Stomach (tissue), 19 donors: ENCODE measurements at places on chromosomes 3 and 15.

GRCh38 chr15:23758891-23759290 lies 71.8 kb upstream of the NDN start:
- DNase-seq, result peak; percentile 25

DNA sequence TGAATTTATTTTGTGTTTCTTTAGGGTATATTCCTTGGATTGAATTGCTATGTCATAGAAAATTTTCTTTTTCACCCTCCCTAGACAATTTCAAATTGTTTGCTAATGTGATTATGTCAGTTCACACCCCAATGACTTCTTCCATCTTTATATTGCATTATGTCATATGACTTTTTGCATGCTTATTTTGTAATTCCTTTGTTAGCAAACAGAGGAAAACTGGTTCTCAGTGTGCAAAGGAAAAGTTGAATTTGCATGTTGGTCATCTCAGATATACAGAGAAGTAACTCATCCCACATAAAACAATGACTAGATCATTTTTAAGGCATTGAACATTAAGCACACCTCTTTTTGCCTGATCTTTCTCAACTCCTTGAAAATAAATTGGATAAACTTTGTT lies 3.3 kb upstream of the RNF13 start:
- DNase-seq, result no peak

DNA sequence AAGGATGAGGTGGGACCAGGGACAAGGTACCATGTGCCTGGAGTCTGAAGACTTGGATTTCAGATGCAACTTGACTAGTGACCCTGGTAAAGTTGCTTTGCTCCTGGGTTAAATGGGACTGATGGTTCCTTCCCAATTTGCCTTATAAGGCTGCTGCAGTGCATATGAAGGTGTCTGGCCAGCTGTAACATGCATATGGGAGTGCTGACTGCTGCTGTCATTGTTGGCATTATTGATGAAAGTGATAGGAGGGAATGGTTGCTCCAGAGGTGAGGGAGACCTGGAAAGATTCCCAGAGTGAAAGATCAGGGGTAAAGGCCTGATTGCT lies 20.5 kb downstream of the CYP8B1 start:
- no peak for DNase-seq

GRCh38 chr3:19901918-19902317 lies 32.1 kb downstream of the EFHB start:
- peak; percentile 31 for DNase-seq

DNA sequence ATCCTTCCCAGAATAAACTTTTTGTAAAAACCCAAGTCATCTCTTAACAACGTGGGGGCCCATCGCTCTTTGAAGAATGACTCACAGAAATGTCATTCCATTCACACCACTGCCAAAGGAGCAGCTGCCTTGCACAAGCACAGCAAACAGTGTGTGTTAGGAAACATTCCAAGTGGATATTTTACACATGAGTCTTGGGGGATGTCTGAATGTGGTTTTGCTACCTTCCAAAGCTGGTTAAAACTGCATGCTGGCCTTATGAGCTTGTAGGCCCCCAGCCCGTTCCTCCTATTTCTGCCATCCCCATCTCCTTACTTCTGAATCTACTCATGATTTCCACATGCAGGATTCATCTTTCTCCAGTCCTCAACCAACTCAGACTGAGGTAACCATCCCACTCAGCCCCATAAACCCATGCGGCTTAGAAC lies 130.8 kb downstream of the CPNE4 start:
- no peak for DNase-seq

DNA sequence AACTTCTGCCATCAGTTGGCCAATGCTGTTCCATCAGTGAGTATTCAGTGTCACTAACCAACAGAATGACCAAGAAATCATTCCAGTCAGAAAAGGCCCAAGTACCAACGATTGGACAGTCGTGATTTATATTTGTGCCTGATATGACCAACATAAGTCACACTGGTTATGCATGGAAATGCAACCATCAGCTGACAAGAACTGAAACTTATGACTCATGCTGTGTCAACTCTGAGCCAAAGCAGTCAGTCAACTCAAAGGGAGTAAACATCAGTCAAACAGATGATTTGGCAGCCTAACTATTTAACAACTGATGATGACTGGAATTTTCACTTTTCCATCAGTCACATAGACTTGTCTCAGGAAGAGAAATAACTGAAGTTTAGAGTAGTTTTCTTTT lies 142.4 kb downstream of the ANXA2 start:
- DNase-seq, result no peak

- no peak for DNase-seq
Measured at GRCh38 chr3:130843441-130843840, 50.4 kb upstream of the ATP2C1 start.

DNA sequence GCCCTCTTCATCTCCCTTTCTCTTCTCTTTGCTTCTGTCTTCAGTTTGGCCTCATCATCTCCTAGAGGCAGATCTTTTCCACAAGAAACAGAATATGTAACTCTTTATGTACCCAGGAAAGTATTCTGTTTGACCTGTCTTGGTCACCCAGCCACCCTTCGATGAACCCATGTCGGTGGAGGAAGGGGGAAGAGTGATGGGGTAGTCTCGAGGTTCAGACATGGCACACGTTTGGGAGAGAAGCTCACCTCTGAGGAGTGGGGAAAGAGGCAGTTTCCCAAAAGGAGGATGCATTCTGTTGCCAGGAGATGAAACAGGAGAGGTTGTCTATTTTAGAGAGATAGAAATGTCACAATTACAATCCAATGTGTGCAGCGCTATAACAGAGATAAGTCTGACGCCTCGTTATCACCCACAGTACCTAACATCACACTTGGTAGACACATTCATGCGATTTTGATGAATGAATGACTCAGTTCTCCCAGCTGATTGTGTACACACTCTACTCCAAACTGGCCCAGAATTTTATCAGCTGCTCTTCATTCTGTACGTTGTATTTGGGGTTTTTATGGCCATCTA lies 722 bp upstream of the CCDC50 start:
- DNase-seq, result peak; percentile 9

- no peak for DNase-seq
Measured at GRCh38 chr15:91917686-91918360, 64.3 kb downstream of the SLCO3A1 start.

DNA sequence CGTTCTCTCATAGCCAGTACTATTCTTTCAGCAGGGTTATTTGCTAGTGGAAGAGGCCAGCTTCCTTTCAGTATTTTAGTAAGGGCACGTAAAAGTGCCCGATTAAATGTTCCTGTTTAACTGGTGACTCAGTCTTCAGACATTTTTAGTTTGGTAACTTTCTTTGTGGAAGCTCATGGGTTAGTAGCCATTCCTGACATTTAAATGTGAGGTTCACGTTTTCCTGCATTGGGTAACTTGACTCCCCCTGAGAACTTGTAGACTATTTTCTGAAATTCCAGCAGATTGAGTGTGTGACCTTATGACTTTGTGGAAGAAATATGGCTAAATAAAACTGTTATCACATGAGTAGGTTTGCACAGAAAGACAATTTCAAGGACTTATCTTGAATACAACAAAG lies 16.9 kb downstream of the ABHD2 start:
- DNase-seq, result no peak

GRCh38 chr15:30008156-30008555 lies 74.6 kb upstream of the GOLGA8J start:
- no peak for DNase-seq

DNA sequence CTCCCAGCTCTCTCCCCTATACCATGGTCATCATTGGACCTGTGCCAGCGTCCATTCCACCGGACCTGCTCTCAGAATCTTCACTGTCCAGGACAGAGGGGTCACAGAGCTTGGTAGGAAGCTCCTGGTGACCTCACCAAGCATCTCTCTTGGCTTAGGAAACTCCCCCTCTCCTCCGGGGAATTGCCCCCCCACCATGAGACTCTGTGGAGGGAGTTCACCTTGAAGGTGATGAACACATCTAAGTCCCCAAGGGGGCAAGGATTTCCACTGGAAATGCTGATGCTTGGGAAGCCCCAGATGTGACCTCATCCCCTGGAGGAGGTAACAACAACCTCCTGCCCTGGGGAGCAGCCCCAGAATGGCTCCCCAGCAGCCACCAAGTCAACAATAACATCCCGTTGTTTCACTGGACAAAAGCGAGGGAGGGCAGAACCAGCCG lies 3.2 kb downstream of the SEMA7A start:
- DNase-seq, result no peak

- DNase-seq, result peak; percentile 64
Measured at GRCh38 chr15:24772686-24773373, 97.3 kb downstream of the NPAP1 start.

DNA sequence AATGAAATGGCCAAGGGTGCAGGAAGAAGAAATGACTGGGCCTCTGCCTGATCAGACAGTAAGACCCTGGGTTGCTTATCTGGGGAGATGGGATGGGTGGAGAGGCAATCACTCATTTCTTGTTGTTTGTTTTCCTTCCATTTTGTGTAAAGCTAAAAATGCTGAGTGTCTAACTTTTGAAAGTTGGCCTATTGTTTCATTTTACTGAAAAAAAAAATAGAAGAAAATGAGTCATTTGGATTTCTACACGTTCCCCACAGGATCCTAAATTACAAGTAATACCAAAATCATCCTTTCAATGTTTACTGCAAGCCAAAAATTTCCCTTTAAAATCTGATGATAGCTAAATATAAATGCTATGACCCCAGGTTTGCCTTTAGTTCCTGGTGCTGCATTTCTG lies 30.6 kb downstream of the PTX3 start:
- no peak for DNase-seq

DNA sequence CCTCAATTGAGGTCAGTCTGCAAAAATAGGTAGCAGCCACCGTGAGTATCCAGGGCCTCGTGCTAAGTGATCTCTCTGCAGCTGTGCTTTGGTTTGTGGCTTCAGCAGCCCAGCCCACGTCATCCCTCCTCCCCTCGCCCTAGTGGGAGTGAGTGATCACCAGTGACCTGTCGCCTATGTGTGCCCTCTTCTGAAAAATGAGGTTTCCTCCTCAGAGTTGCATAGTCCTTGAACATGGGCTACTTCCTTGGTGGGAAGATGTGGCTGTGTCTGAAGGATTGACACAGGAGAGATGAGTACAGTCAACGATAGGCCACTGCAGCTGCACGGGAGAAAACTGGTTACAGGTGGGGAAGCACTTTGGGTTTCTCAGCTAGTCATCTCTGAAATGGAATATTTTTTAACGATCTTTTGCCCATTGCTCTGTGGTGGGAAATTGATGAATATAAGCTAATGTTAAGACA lies 144.8 kb upstream of the BHLHE40 start:
- peak; percentile 45 for DNase-seq

- DNase-seq, result peak; percentile 67
Measured at GRCh38 chr3:192444096-192444790, 283.1 kb downstream of the FGF12 start.

GRCh38 chr3:128241741-128242140 lies 88.5 kb downstream of the EEFSEC start:
- no peak for DNase-seq

- no peak for DNase-seq
Measured at GRCh38 chr3:15063238-15063637, 1.9 kb downstream of the MRPS25 start.

DNA sequence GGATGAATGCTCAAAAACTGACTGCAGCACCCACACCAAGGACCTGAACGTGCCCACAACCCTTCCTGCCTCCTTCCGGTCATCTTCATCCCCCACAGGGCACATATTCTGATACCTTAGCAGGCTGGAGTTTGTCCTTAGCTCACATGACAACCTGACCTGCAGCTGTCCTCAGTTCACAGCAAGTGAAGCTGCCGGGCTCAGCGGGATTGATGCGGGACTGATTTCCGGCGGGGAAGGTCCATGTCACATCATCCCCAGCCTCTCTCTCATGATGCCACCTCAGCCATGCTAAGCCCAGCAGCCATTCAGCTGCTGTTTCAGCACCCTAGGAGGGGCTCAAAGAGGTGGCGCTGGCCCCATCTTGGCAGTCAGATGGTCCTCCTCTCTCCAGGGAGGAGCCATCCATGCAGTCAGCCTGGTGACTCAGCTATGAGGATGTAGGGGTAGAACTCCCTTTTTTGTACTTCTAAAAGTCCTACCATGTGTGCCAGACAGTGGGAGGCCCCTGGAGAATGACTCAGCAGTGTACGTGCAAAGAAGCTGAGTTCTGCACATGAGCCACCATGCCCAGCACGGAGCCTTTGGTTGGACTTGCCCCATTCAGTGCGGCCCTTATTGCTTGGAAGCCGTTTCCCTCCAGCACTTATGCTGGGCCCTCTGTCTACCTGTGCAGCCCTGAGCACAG lies 9.5 kb downstream of the CA12 start:
- peak; percentile 47 for DNase-seq

DNA sequence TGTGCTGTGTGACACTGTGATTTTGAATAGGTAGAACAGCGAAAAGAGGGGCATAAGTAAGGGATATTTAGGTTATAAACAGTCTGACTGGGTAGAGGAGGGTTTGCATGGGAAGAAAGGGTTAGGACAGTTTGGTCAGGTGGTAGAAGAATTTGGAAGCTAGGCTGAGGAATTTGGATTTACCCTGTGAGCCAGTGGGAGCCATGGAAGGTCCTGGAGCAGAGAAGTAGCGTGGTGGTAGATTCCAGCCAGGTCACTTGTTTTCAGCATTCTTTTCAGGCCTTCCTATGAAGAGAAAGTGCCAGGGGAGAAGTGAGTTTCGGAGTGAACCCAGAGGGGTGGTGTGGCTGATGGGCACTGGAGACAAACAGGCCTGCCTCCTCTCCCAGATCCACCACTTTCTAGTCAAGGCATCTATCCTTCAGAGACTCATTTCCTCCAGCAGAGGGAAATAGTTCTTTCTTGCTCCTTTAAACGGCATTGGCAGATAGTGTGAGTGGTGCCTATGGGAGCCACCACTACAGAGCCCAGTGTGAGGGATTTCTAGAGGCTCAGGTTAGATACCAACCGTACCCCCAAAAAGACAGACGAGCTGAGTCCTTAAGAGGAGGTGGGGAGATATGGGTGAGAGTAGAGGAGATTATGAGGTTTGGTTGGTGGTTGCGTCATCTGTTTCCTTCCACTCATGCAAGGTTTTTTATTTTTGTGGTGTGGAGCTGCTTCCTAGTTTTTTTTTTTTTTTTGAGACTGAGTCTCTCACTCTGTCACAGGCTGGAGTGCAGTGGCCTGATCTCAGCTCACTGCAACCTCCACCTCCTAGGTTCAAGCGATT lies 21.2 kb downstream of the PXK start:
- no peak for DNase-seq

GRCh38 chr15:91908391-91908790 lies 54.9 kb downstream of the SLCO3A1 start:
- DNase-seq, result no peak

- DNase-seq, result no peak
Measured at GRCh38 chr3:146308682-146309081, 57.8 kb upstream of the PLSCR4 start.

DNA sequence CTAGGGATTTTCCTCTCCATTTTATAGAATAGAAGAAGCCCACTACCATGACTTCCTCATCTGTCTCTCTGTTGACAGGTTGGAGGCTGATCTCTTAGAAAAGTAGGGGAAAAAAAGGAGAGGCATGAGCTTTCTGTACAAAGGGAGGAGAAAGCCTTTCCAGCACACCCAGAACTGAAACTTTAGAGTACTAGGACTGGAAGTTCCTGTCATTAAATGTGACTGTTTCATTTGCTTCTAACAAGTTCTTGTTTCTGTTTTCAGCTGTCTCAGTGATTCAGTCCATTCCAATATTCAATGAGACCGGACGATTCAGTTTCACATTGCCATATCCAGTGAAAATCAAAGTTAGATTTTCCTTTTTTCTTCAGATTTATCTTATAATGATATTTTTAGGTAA lies 39.0 kb downstream of the INTS14 start:
- DNase-seq, result no peak

- DNase-seq, result no peak
Measured at GRCh38 chr3:59043391-59043790, 6.4 kb downstream of the CFAP20DC start.
